OCI-M1 (cell line): ENCODE measurements at places on chromosomes 13 and 19.

- no peak for DNase-seq
Measured at GRCh38 chr13:45575146-45575829, 40.3 kb downstream of the ERICH6B start.

GRCh38 chr19:560121-560520 lies 12.3 kb upstream of the BSG start:
- no peak for DNase-seq

DNA sequence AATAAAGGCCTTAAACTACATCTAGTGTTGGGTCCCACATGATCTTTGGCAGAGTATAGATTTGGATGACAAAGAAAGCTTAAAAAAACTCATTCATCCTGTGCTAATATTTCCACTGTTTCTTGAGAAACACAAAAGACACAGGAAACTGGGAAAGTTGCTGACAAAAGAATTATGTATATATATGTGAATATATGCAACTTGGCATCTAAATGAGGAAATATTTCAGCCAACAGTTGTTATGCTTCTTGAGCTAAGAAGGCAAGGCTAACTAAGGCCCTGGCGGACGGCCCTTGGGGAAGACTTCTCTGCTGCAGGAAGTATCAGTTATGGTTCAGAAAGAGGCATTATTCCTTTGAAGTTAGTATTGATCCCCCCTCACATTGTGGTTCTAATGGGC lies 491.8 kb downstream of the DIAPH3 start:
- DNase-seq = no peak

DNA sequence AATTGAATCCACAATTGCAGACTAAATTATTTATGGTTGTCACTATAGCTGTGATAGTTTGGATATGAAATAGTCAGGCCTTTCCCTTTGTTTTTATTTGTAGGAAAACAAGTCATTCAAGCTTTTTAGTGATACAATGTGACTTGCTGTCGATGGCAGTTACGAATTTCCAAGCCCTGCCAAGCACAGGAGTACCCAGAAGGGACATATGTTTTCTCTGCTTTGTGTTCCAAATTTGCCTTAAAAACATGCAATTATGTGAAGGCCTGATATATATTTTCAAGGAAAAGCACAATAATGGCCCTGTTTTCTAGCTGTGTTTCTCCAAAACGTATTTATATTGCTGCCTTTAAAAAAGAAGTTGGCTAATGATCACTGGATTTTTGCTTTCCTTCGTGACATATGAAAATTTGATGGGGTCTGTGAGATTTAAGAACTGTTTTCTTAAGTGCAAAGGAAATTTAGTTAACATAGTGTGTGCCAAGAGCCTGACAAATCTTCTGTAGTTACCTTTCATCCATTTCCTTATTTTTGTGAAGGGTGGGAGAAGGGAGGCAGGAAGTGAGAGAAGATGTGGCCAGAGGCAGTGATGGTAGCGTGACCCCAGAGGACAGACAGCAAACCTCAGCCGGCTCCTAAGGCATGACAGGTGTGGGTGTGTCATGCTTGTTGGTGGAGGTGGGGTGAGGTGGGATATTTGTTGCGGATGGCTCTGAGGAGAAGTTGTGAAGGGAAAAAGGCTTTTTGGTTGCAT lies 79.6 kb downstream of the TEX26 start:
- no peak for DNase-seq

GRCh38 chr19:16338470-16339360 lies 14.1 kb downstream of the KLF2 start:
- no peak for DNase-seq
